ENCODE measurements at places on chromosomes 2 and 18. TPM values are rescaled to one million over a fixed set of nuclear protein-coding genes. Genes with fewer than 3 reads are reported as not detected.

DNA sequence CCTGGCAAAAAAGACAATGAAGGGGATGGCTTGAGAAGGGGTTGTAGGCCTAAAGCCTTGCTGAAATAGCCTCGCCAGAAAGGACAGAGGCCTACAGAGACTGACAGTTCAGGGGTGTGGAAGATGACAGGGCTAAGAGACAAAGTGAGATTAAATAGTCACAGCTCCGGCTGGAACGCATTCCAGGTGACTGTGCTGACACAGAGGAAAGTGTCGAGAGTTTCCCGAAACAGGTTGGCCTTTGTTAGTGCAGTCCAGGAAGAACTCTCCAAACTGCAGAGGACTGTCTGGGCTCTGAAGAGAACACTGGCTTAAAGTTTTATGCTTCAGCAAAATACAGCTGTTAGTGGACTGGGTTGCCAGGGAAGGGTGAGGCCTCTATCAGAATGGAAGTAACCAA is 52.8 kb downstream of the METTL4 start:
- DNase-seq, result no peak

GRCh38 chr2:214550786-214551185 is 139.9 kb downstream of the VWC2L start:
- no peak for DNase-seq

GRCh38 chr2:68287580-68288441 is 31.9 kb downstream of the CNRIP1 start:
- DNase-seq, result no peak

DNA sequence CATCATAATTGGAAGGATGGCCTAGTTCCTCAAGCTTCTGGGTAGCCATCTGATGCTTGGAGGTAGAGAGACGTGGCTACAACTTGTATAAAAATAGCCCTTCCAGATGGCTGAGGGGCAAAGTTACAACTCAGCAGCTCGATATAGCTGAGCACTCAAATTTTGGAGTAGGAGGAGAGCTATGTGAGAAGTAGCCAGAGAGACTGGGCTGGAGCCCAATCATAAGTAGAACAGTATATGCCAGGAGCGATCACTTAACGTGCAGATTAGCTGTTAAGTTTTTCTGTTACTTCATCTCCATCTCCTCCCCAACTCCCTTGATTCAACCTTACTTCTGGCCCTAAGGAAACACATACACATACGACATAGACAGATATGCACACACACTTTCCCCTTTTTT is 28.8 kb downstream of the CNRIP1 start:
- DNase-seq, result no peak

- DNase-seq, result no peak
These were observed 31.6 kb downstream of the NDUFS1 start for GRCh38 chr2:206127656-206128055.

DNA sequence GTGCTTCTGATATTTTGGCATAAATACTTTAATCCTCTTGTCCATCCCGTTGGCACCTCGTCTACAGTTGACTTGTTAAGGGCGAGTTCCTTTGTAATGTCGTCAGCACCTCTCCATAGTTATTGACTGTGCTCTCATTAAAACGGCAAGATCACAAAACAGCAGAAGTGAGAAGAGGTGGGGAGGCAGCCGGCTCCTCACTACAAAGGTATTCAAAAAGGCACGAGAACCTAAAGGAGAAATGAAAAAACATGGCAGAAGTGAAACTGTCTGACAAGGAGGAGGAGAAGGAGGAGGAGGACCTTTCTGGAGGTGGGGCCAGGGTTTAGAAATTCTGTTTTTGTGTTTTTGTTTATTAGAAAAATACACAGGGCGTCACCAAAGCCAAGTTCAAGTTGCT is 235.6 kb downstream of the BCL11A start:
- DNase-seq, result no peak

GRCh38 chr2:51990684-51991083 is 958.8 kb upstream of the NRXN1 start:
- DNase-seq, result no peak

DNA sequence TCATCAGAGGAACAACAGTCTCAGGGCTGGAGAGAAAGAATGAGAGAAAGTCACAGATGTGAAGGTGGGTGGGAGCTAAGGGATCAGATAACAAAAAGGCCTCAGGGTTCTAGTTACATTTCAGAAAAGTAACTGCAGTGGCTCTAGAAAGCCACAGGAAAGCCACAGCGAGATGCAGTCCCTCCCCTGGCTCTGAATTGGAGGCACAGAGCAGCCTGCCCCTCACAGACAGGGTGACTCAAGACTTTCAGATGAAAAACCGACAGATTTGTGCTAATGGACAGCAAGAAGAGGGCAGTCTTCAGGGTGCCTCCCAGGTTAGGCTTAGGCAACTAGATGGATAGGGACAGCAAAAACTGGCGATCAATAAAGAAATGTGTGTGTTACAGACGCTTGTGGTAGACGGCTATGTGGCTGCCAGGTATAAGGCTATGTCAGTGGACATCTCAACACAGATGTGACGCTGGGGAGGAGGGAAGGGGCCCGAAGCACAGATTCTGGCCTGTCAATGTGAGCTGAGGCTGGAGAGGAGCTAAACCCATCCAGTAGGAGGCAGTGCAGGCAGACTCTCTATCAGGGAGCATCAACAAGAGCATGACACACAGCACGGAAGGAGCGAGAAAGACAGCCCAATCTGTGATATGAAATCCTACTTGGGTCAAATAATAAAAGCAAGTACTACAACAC is 26.2 kb downstream of the UNC50 start:
- DNase-seq, result no peak

- no peak for DNase-seq
These were observed 595.2 kb upstream of the HNMT start for GRCh38 chr2:137369106-137369505.

DNA sequence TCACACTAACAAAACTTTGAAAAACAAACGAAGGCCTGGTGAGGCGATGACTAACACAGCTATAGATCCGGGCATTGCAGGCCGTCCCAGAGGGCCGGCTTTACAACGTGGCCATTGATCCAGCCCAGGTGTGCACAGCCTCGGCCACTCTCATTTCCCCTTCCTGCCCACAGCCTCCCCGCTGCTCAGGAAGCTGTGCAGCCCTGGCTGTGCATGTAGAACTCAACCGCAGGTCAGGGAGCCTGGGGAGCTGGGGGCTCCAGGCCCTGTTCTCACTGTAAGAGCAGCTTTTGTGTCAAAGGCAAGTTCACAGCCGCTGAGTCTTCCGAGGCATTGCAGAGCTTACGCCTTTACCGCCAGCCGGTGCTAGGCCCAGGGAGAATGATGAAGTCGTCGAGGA is 87.2 kb downstream of the LONRF2 start:
- no peak for DNase-seq

GRCh38 chr18:8901019-8901418 is 195.7 kb downstream of the MTCL1 start:
- DNase-seq, result no peak

DNA sequence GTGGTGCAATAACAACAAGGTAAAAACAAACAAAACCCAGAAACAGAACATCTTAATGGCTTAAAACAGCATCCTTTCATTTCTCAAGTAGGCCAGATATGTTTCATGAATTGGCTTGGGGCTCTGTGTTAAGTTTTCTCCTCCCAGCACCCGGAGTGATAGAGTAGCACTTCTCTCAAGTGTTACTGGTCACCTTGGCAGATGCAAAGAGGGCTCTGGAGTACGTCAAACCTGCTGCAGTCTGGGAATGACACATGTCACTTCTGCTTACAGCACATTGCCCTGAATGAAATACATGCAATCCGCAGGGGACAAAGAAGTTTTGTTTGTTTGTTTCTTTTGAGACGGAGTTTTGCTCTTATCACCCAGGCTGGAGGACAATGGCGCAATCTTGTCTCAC is 639.3 kb downstream of the CNTNAP5 start:
- no peak for DNase-seq

DNA sequence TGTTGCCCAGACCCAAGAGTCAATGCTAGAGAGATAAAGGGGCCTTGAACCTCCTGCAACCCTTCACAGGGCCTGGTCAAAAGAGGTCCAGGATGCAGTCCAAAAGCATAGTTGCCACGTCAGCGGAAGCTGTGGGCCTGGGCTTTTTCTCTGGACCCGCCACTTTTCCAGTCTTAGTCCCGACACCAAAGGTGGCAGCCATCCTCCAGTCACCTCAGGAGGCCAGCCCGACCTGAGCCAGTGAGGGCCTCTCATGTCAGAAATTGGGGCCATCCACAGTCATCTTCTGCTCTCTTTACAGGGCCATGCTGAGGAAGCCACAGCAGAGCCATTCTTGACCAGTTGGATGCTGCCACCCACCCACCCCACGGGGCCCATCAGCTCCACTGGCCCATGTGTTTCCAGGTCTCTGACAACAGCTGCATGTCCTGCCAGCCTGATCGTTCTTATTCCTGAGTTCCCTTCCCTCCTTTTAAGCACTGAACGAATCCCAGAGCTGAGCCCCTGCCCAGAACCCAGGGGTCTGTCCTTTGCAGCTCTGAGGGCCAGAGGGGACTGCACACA is 34.1 kb upstream of the KLHL29 start:
- DNase-seq, result no peak

DNA sequence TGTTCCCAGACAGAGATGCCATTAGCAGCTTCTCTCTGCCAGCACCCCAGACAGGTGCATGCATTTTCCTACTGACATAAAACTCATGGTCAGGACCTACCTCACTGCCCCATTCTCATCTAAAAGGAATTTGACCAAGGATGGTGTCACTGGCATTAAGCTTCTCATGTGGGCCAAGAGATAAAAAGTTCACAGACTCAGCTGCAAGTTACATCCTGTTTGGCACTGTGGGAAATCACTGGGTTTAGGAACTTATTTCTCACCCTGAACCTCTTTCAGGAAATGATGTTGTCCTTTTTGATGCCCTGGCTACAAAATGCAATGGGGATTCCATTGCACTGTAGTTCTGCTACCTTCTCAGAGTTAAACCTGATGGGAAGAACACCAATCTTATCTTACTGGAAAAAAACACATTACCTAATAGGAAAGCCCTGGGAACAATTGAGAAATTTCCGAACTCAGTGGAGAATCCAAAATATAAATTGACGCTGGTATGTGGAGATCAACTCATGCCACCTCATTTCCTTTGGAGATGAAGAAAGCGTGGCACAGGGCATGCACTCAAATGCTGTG is 252.1 kb upstream of the COPS8 start:
- DNase-seq, result peak; percentile 62

- DNase-seq, result no peak
These were observed 437.9 kb upstream of the PIK3C3 start for GRCh38 chr18:41517142-41517541.

- DNase-seq, result no peak
These were observed 34.2 kb downstream of the CHRNA1 start for GRCh38 chr2:174729797-174730697.

DNA sequence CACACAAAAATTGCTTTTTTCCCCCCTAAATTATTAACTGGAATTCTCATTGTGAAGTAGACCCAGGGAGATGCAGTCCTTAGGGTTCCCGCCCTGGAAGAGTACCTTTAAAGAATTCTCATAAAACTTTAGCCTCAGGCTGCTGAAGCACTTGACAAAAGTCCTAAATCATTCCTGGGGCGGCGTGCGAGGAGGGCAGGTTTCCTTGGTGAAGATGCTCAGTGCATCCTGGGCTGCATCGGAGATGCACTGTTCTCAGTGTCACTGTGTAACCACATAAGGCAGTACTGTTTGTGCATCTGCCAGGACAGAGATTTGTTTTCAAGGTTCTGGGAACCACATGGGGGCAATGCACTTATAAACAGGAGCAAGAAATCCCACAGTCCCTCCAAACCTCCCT is 62.6 kb downstream of the ZNF236 start:
- no peak for DNase-seq

DNA sequence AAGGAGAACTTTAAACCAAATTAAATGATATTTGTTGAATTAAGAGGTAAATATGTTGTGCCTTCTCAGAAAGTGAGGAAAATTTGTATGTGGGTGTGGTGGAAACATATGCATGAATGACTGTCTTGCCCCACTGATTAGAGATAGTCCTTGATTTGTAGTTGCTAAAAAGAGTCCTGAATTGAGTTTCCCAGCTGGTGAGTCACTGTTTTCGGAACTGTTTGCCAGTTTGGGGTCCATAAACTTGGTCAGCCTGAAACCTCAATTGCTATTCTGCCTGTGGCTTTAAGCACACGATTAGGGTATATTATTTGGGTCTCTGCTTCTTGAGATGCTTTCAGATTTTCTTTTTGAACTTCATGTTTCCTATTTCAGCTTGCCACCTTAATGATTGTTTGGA is 53.3 kb downstream of the PIKFYVE start:
- no peak for DNase-seq

DNA sequence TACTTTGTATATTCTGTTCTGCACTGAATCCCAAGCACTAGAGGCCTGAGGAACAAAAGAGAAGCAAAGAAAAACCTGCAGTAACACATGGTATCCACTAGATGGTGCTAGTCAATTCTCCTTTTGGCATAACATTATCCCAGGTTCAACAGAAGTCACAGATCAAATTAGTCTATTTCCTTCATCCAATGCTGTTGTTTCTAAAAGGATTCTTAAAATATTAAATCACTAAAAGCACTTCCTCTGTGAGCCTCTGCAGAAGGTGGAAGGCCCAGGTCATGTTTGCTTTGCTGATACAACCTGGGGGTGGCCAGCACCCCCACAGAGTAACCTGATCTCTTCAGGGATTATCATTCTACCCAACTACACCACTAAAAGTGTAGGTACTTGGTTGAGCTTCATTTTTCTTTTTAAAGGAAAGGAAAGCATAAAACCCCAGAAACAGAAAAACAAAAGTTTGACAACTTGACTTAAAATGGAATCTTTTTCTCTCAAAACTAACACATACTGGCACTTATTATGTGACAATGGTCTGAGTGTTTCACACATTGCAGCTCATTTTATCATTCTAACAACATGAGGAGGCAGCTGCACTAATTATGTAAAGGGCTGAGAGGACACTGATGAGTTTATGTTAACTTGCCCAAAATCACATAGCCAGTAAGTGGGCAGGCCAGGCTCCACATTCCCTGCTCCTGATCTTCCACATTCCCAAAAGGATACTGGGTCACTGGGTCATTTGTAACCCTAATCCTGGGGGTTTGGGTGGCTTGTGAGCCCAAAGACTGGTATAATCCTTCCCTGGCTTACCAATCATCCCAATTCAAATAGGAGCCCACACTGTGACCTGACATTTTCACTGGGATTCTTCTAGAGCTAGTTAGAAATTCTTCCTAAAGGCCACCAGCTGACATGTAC is 66.8 kb upstream of the DNER start:
- peak; percentile 1 for DNase-seq

The RPL37A gene
- total RNA-seq, result 2,378 TPM

The HAT1 gene
- total RNA-seq, result 132 TPM

The C2orf92 gene
- 11.2 TPM for total RNA-seq

The RIT2 gene
- not detected for total RNA-seq

The TAF4B gene
- 2.8 TPM for total RNA-seq

The MYL12A gene
- 532 TPM for total RNA-seq

The UGT1A3 gene
- total RNA-seq, result 67.1 TPM

The OSR1 gene
- 6.9 TPM for total RNA-seq

The CAPN10 gene
- total RNA-seq, result 70.3 TPM

The SH3RF3 gene
- 6.1 TPM for total RNA-seq
